Memory B cell (primary cell): ENCODE measurements at places on chromosomes 2 and 18.

DNA sequence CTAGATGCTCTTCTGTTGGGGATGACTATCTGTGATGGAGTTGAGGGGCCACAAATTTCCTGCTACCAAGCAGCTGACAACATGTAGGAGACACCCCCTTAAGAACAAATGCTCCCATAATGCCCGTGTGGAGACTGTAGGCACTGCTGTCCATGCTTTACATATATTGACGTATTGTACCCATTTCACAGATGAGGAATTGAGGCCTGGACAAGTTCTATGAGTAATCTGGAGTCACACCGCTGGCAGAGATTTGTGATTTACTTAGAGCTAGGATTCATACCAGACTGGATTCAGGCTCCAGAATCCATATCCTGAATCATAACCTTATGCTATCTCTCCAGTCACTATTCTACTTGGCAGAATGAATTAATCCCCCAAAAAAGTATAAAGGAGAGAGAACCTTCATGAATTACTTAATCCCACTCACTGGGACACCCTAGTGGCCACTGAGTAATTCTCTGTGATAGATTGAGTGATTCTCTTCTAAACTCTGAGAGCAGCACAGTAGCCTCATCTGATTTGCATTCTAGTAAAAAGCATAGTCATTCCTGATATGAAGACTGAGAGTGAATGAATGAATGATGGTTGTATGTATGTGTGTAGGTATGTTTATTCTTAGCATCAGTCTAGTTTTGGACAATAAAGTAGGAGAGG, 460.7 kb upstream of the MEIS1 start:
- no peak for DNase-seq

DNA sequence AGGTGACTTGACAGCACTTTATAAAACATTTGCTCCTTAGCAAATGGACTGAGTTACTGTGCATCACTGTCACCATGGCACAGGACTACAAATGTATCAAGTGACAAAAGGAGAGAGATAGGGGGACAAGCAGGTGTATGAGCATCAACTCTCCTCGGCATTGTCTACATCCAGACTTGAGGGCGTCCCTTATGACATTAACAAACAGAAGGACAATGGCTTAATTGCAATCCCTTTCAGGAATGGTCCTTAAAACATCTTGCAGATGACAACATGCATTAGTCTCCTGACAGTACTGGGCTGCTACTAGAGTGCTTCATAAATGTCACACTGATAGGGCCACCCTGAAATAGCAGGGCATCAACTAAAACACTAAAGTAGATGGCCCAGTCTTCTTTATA, 198.8 kb downstream of the PDE1A start:
- DNase-seq: no peak

- DNase-seq: no peak
These were observed 150.8 kb downstream of the PTRHD1 start for GRCh38 chr2:24642351-24642750.

GRCh38 chr2:20125164-20125563, 73.7 kb upstream of the LAPTM4A start:
- DNase-seq: no peak

GRCh38 chr2:108927936-108928659, 60.9 kb downstream of the EDAR start:
- no peak for DNase-seq

GRCh38 chr2:172938713-172939375, 136.8 kb upstream of the MAP3K20 start:
- no peak for DNase-seq

DNA sequence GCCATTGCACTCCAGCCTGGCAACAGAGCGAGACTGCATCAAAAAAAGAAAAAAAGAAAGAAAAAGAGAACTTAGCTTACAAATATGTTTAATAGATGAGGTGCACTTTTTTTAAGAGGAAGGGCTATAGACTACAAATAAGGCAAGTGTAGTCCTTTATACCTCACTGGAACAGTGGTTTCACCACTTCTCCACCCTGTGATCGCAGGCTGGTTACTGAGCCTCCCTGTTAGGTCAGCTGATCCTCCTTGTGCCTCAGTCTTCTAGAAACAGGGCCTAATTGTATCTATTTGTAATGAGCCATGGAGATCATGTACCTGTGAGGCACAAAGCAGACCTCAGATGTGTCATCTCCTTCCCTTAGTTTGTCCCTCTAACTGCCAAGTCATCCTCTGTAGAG, 4.5 kb downstream of the CXCR2 start:
- DNase-seq: no peak

DNA sequence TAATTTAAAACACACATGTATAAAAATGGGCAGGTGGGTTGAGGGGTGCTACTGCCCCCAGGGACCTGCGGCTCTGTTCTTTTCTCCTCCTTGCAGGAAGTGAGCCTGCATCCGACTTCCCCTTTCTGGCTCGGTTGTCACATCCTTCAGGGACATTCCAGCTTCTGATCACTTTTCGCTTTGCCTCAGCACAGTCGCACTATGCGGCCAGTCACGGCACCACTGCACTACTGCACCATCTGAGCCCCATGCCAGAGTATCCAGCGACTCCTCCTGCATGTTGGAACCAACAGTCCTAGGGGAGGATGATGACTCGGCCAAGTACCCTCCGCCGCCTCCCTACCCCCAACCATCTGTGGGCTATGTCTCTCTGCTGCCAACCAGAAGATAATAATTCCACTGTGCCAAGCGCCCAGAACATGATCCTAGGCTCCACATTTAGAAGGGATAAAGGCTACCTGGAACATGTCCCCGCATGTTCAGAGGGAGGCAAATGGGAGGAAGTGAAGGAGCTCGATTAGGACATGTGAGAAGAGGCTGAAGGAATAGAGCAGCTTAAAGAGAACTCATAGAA, 17.6 kb downstream of the CDC42EP3 start:
- DNase-seq: peak; percentile 49

DNA sequence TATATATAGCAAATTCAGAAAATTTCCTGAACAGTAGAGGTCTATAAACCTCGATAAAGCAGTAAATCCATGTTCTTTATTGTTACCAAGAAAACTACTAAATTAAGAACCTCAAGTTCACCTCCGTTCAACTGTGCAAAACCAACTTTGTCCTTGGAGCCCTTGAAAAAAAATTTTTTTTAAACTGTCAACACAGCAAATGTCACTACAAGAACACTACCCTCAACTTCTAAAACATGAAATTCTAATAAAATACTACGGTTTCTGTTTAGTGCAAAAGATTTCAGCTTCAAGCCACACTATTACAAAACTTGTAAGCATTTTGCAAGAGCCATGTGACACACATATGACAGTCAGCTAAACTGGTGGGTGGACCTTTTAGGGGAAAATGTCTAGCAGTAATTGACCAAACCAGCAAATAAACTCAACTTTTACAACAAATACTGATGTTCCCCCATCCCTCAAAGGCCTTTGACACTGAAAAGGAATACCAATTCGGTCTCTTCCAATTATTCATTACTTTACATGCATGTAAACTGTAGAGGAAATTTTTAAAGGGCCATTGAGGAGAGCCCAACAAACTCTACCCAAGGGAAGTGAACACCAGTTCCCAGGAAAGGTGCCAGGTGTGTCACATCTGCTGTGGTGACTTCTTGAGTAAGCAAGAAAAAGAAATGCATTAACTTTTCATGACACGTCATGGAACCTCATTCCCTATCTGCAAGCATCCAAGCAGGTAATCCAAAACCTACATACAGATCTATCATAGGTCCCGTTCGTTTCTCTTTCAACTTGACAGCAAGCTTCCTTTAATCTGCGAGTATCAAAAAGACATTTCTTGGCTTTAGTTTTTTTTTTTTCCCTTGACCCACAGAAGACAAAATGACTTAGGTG, 1.4 kb downstream of the RAB1A start:
- DNase-seq: no peak
